Fibroblast of lung (primary cell): ENCODE measurements at places on chromosomes 3 and 15. TPM values are rescaled to one million over a fixed set of nuclear protein-coding genes. Genes with fewer than 3 reads are reported as not detected.

MYNN gene
- total RNA-seq: 32.7 and 33.6 TPM in 2 replicates

NRG4 gene
- not detected in 2 replicates for total RNA-seq

CPEB1 gene
- total RNA-seq: 24.9 and 62.3 TPM in 2 replicates

ATP10A gene
- 5.1 and 12.7 TPM in 2 replicates for total RNA-seq

RTP3 gene
- not detected in 2 replicates for total RNA-seq

CELF6 gene
- 0.17 and 0.26 TPM in 2 replicates for total RNA-seq

LRTM1 gene
- not detected in 2 replicates for total RNA-seq

LRRC31 gene
- not detected in 2 replicates for total RNA-seq

EBLN2 gene
- total RNA-seq: 3.0 and 3.1 TPM in 2 replicates

SCN5A gene
- 0.50 and 0.77 TPM in 2 replicates for total RNA-seq

WNT7A gene
- not detected in 2 replicates for total RNA-seq

SLC24A5 gene
- not detected in 2 replicates for total RNA-seq

SLC15A2 gene
- 0.26 and 0.33 TPM in 2 replicates for total RNA-seq

NMNAT3 gene
- 2.5 and 2.8 TPM in 2 replicates for total RNA-seq

PIGZ gene
- 0.51 and 0.66 TPM in 2 replicates for total RNA-seq

MKRN3 gene
- under 0.01 and 0.77 TPM in 2 replicates for total RNA-seq

GRM2 gene
- under 0.01 TPM in 2 replicates for total RNA-seq

RBPMS2 gene
- total RNA-seq: under 0.01 TPM in 1 of 2 replicates, not detected in the other

CLDN16 gene
- total RNA-seq: under 0.01 and 0.33 TPM in 2 replicates

C3orf20 gene
- total RNA-seq: not detected in 2 replicates

TF gene
- under 0.01 and 0.33 TPM in 2 replicates for total RNA-seq

GADL1 gene
- 2.6 and 3.6 TPM in 2 replicates for total RNA-seq

SYNPR gene
- total RNA-seq: not detected in 2 replicates

PDZRN3 gene
- total RNA-seq: 47.5 and 56.3 TPM in 2 replicates

ZNF80 gene
- total RNA-seq: not detected in 2 replicates
